Iris pigment epithelial cell (primary cell): ENCODE measurements at places on chromosomes 4 and X.
A peak's percentile ranks its signal among the peaks of the same experiment; 100 is the strongest.

DNA sequence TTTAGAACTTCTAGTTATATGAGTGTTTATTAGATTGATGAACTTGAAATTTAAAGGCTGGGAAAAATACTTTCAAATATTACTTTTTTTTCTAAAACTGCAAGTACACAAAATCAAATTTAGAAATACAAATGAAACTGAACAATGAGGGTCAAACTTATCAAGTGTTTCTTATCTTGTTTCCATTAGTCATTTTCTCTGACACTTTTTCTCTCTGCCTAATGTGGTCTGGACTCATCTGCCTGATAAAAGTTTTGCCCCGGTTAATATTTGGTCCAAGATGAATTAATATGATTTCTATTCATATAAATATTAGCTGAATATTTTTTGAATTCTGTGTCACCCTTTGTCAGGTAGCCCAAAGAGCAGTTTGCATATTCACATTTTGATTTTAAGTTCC is 8.7 kb upstream of the HPGDS start:
- DNase-seq: no peak

- DNase-seq: no peak
Measured at GRCh38 chr4:38138363-38138762, 178.2 kb downstream of the PTTG2 start.

DNA sequence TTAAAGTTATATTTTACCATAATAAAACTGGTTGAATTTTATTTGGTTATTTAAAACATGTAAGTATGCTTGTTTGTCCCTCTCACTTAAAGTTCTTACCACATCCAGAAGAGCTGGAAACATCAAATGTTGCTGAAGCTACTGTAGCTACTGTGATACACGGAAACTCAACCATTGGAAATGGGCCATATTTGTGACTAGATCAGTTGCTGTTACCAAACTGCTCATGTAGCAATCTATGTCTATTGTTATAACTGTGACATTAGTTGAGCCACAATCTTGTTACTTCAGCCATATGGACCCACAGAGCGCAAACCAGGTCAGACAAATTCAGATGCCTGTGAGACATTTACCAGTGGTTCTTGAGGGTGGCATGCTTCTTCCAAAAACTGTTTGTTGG is 41.6 kb downstream of the NDNF start:
- no peak for DNase-seq

- DNase-seq: no peak
Measured at GRCh38 chrX:155127940-155128339, 56.6 kb downstream of the BRCC3 start.

DNA sequence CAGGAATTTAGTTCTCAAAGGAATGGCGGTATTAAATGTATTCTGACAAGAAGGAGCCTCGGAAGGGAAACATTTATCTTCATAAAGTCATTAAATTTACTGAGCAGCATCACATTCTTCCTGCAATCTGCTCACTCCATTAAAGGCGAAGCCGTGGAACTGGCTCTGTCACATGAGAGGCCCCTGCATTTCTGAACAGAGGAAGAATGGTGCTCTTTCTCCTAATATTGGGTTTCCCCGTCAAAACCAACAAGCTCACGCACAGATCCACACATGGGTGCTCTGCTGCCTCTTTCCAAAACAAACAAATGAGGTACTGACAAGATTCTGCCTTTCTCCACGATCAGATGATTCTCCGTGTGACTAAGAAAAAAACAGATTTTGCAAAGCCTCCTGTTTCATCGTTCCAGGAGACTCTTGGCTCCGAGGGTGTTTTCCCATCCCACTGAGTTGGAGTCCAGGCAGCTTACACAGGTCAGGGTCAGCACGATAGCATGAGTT is 191.2 kb downstream of the IDS start:
- no peak for DNase-seq

- DNase-seq: no peak
Measured at GRCh38 chr4:78001531-78001930, 55.6 kb upstream of the FRAS1 start.

- DNase-seq: peak; percentile 50
Measured at GRCh38 chr4:20019310-20020015, 232.2 kb upstream of the SLIT2 start.

DNA sequence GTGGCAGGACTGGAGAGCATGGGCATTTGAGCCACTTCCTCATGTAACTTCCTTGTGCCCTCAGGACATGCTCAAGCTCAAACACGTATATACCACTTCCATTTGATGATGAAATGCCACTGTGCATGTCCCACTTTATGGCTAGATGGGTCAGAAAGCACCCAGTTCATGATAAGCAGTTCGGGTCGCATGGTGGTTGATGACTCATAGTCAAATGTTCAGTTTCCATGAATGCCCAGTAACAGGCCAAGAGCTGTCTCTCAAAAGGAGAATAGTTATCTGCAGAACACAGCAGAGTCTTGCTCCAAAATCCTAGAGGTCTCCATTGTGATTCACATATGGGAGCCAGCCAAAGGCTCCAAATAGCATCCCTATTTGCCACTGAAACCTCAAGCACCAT is 48.9 kb upstream of the SPIN3 start:
- no peak for DNase-seq

- DNase-seq: no peak
Measured at GRCh38 chr4:54095110-54095825, 4.7 kb upstream of the GSX2 start.

- DNase-seq: peak; percentile 98
Measured at GRCh38 chr4:5753766-5754528, 42.9 kb downstream of the EVC start.

DNA sequence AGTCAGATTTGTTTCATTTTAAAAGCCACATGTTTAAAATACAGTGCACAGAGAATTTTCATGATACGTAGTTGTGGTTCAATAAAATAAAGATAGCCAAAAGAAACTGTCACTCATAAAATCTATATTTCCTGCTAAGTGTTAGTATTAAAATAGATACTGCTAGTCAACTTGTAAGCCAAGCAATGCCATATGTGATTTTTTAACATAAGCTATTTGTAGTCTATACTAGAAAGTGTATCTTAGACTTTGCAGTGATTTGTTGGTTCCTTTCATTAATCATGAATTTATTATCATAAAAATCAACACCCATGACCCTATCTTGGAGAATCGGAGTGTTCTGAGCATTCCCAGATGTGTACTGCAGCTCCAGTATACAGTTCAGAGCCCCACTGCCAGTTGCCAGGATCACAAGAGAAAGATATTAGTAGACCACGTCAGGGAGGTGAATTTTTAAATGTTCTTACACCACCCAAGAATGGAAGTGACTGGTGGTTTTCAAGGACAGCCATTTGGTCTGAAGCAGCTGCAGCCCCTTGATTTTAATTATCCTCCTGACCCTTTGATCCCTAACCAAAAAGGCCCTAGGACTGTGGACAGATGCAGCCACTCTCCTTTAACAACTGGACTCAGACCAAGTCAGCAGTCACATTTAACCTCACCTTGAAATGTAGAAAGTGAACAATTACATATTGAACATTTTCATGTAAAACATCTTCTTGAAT is 163.1 kb downstream of the PALLD start:
- DNase-seq: no peak

DNA sequence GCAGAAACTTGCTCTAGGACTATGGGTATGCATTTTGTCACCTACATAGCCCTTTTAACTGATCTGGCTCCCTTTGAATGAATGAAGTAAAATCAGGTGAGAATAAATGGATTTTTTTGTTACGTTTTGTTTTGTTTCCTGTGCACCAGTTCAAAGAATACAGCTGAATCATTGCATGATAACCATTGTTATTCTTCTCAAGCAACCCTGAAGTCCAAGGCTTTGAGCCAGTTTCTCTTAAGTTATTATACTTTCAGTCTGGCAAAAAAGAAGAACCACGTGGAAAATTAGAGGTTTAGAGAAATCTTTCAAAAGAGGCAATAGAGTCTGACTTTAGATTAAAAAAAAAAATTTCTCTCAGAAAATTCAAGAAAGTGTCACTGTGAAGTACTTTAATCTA is 398.6 kb upstream of the TECRL start:
- DNase-seq: peak; percentile 1

GRCh38 chr4:20042769-20043168 is 208.9 kb upstream of the SLIT2 start:
- DNase-seq: peak; percentile 12

GRCh38 chr4:5919044-5919443 is 26.2 kb upstream of the CRMP1 start:
- DNase-seq: no peak

DNA sequence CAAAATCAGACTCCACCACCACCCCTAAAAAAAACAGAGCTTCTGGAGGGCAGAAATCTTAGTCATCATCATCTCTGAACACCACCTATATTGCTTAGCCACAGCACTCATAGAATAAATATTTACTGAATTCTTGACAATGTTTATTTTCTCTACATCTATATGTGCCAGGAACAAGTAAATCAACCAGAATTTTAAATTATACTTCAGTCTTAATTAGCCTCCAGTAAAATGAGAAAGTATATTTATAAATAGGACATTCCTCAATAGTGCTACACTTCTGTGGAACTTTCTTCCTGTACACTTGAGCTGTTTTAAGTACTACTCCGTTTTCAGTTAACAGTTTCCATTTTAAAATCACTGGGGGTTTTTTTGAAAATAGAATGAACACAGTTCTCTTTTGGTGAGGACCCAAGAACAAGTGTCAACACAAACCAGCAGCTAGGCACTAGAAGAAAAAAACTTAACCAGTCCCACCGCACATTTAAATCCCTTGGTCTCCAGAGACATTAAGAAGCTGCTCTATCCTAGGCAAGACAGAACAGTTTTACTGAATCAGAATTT is 25.5 kb downstream of the SMIM14 start:
- peak; percentile 47 for DNase-seq

- DNase-seq: peak; percentile 59
Measured at GRCh38 chr4:73520821-73521220, 39.3 kb downstream of the AFM start.

- no peak for DNase-seq
Measured at GRCh38 chr4:71231129-71232055, 107.4 kb upstream of the SLC4A4 start.

GRCh38 chrX:100944601-100945000 is 15.9 kb upstream of the XKRX start:
- DNase-seq: no peak

DNA sequence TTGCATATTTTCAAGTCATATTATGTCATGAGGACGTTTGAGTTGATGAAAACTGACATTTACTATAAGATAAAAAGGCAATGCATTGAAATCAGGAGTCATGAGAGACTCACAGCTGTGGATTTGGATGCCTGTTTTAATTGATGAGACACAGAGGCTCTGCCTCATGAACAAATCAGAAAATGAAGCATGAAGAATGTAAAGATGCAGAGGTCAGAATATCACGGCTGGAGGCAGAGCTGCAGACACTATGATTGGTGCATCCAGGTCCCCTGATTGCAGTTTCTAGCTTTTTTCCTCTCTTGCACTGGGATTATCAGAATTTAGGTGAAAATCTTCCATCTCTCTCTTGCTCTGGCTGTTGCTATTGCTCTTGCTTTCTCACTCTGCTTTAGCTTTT is 74.7 kb downstream of the FAM47B start:
- DNase-seq: no peak

GRCh38 chr4:101689220-101689619 is 101.3 kb upstream of the BANK1 start:
- no peak for DNase-seq

GRCh38 chr4:152763796-152764195 is 15.7 kb downstream of the TIGD4 start:
- DNase-seq: no peak

- peak; percentile 24 for DNase-seq
Measured at GRCh38 chr4:52853351-52853750, 8.8 kb upstream of the RASL11B start.

DNA sequence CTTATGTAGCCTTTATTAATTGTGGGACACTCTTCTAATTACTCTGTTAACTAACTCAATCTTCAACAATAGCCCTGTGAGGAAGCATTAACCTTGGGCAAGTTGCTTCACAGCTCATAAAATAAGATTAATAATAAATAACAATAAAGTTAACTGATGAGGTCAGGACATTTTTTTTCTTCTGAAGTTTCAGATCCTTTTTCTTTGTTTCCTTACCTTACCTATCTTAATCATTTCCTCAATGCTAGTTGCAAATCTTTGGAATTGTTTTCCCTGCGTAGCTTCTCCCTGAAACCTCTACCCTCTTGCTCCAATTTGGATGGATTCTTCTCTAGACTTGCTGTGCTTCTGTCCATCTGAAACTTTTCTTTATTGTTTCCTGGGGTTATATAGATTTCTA is 17.5 kb upstream of the PLAC8 start:
- DNase-seq: no peak

DNA sequence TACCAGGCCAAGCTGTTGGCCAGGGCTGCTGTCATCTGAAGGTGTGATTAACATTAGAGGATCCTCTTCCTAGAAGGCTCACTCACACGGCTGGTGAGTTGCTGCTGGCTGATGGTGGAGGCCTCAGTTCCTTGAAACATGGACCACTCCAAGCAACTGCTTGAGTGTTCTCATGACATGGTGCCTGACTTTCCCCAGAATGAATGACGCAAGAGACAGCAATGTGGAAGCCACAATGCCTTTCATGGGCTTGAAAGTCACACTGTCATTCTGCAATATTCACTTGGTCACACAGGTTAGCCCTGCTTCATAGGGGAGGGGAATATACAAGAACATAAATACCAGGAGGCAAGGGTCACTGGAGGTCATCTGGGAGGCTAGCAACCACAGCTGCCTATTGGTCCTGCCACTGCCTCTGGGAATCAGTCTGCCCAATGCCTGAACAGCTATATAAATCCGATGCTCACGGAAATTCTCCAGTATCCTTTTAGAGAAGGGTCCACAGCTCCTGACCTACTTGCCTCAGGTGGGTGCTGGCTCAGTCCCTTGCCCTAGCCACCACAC is 97.1 kb upstream of the MAML3 start:
- no peak for DNase-seq

DNA sequence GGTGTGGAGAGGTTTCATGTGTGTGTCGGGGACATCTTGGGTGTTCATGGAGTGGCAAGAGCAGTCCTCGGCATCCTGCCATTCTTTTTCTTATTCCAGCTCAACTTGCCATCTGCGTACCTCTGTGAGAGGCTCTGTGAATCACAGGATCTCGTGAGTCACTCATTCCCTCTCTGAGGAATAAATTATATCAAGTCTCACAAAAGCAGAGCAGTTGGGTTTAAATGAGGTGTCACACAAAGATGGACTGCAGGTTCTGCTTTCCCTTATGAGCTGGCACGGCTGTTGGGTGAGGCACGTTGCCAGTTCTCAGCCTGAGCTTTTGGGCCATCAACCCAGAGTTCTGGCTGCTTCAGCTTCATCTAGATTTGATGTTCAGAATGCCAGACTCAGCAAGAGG is 6.8 kb upstream of the OCIAD2 start:
- peak; percentile 79 for DNase-seq

GRCh38 chr4:68719075-68719473 is 48.6 kb upstream of the UGT2B15 start:
- DNase-seq: no peak
